ENCODE measurements at places on chromosomes 6 and 20.

DNA sequence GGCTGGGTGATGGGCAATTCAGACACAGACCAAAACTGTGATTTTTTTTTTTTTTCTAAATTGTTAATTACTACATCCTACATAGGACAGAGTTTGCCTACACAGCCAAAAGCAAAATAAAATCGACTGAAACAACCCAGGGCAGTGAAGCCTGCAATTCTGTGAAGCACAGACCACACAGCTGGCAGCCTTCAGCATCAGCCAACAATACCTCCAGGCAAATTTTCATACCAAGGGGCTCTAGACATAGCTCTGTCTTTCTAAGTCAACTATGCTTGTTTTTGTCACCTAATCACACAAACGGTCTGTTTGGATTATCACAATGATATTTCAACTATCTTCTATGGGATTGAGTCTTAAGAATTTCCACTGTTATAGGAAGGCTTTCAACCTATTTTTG lies 17.6 kb downstream of the RMND1 start:
- DNase-seq = no peak

- no peak for DNase-seq
Measured at GRCh38 chr20:60634491-60635172, 617.4 kb upstream of the CDH4 start.

GRCh38 chr6:17012421-17013225 lies 89.2 kb upstream of the STMND1 start:
- no peak for DNase-seq

DNA sequence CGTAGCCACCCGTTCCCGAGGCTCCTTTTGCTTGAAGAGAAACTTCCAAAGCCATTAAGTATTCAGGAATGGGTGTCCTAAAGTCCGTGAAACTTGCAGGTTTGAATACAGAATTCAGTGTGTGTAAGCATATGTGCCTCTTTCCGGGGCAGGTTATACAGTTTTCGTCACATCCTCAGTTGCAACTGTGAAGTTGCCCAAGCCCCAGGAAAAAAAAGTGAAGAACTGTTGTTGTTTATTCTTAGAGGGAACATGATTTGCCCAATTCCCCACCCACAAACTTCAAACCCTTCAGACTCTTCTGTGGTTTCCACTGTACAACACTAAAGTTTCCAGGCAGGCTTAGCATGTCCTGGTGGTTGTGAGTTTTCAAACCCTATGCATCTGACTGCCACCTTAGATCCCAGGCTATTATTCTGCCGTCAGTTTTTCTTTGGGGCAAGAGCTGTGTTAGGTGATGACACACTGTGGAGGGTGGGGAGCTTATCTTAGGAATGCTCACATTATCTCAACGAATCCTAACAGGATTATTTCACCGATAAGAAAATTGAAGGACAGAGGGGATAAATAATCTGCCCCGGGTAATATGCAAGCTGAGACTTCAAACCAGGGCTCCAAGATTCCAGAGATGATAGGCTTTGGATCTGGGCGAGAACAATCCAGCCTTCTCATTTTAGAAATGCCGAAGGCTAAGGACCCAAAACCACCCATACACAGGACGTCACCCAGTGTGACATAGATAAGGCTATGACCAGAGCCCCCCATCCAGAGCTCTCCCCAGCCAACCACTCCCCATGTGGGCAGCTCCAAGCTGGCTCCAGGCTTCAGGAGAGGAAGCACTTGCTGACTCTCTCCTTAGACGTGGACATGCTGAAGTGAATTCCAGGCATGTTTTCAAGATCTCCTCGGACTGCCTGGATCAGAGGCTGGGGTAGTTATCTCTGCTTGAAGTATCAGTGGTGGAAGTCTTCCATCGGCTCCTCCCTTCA lies 81.7 kb upstream of the AFDN start:
- peak; percentile 14 for DNase-seq

GRCh38 chr6:157276134-157276532 lies 47.2 kb downstream of the TMEM242 start:
- no peak for DNase-seq

- no peak for DNase-seq
Measured at GRCh38 chr6:22432060-22432459, 135.2 kb upstream of the PRL start.

DNA sequence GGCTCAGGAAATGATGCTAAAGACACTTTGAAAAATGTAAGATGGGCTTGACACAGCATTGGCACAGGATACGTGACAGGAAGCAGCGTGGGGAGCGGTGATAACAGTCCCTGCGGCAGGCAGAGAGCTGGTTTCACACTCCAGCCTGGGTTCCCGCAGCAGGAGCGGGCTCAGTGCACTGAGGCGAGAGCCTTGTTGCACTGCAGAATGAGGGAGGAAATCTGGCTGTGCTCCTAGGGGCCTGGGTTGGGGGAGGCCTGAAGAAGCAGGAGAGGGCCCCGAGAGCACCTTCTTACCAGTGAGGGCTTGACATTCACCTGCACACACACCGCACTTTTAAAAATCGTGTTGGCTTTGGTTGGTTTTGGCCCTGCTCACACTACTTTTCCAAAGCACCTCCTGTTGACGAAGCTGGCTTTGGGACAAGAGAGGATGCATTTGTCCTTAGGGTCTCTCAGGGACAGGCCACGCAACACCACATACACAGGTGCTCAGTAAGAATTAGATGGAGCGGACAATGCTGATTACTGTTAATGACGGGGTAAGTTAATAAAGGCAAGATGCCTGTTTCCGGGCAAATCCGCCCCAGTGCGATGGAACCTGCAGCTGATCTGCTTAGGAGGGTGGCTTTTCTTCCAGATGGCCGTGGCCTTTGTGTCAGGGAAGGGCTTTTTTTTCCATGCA lies 49.4 kb upstream of the ARMC2 start:
- DNase-seq = peak; percentile 51

DNA sequence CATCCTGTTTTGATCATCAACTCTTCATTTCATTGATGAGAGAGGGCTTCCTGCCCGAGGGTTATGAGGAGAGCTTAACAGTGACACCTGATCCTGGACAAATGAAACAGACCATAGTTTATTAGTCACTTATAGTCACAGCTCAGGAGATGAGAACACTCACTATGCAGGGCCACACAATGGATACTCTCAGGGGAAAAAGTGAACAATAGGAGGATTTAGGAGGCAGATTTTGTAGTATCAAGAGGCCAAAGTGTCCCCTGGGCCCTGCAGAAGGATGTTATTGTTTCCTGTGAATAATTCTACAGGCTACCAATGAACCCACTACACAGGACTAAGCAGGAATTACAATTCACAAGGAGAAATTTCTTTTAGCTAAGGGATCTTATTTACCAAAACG lies 772.8 kb upstream of the MAN1A1 start:
- no peak for DNase-seq

DNA sequence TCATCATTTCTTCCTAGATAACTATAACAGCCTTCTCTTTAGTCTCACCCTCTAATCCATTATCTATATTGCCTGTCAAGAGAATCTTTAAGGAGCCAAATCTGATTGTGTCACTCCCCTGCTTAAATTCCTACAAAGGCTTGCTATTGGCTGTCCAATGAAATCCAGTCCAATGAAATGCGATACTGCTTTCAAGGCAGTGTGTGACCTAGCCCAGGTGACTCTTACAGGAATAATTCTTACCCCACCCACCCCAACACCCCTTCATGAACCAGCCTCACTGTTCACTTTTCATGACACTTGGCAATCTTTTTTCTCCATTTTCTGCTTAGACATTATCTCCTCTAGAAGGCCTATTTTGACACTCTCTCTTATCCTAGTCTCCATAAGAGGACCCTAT lies 163.3 kb upstream of the MARCKS start:
- DNase-seq = no peak

DNA sequence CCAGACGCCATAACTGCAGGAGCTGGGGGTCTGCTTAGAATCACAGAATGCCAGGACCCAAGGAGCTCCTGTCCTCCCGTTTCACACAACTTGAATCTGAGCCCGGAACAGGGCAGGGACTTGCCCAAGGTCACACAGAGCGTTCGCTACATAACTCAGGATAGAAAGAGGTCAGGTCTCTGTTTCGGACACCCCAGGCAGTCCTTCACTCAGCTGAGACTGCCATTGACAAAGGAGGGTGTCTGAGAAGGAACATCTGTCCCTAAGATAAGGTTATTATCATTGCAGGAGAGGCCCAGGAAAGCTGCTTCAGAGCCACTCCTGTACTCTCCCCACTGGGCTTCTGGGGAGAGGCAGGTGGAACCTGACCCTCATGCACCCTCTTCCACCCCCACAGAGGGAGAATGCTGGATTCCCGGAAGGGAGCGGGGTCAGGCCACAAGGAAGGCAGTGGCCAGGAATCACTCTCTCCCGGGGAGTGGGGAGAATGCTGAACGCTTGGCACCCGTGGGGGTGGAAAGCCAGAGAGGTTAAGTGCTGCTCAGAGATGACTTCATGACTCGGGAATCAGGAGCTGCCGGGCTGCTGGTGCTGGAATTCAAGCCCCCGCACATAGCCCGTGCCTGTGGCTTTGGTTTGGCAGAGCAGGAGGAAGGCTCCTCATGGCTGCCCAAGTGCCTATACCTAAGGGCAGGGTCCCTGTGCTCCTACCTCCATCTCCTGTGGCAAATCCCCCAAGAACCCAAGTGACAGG lies 10.7 kb downstream of the SDC4 start:
- DNase-seq = peak; percentile 76

DNA sequence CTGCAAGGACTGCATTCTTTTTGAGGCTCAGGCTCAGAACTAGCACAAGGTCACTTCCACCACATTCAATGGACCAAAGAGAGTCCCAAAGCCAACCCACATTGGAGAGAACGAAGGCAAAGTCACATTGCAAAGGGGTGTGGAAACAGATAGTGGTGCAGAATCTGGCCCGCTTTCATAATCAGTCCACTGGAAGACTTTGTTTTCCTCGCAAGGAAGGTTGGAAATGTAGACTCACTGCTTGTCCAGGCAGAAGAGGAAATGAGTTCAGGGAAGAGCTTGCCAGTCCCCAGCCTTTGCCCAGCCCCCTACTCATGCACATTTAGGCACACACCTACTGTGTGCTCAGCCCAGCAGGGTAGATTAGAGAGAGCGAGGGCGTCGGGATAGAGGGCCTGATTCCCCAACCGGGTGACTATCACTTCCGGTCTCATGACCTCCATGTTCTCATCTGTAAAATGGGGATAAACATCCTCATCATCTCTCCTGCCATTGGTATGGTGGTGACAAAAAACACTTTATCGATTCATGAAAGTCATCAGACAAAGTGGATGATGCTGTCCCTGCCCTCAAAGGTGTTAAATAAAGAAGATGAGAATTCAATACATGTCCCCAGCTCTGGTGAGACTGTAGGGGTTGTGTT lies 24.3 kb upstream of the CCN5 start:
- no peak for DNase-seq

- DNase-seq = no peak
Measured at GRCh38 chr6:56242346-56242745, 5.0 kb downstream of the COL21A1 start.

DNA sequence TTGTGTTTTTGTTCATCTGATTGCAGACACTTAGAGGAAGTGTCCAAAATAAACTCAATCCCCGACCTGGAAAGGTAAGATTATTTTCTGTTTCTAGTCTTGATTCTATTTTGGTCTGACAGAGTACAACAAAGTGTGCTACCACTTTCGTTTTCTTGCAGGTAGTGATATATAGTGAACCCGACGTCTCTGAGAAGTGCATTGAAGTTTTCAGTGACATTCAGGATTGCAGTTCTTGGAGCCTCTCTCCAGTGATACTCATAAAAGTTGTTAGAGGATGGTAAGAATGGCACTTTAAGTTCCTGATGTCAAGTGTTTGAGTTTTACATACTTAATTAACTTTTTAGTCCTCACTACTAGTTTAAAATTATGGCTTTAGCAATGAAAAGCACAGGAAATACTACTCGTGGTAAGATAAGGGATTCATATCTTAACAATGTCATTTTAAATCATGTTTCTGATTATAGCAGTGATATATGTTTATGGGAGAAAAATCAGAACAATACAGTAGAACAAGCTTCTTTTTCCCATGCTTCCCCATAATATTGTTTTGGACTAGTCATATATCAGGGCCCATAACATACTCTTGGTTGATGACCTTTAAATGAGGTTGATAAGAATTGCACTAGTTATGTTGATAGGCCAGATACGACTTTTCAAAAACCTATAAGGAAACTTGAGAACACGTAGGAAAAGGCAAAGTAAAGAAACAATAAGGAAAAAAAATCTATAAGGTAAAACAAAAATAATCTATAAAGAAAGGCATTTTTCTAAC lies 104.0 kb downstream of the RTN4IP1 start:
- DNase-seq = no peak

DNA sequence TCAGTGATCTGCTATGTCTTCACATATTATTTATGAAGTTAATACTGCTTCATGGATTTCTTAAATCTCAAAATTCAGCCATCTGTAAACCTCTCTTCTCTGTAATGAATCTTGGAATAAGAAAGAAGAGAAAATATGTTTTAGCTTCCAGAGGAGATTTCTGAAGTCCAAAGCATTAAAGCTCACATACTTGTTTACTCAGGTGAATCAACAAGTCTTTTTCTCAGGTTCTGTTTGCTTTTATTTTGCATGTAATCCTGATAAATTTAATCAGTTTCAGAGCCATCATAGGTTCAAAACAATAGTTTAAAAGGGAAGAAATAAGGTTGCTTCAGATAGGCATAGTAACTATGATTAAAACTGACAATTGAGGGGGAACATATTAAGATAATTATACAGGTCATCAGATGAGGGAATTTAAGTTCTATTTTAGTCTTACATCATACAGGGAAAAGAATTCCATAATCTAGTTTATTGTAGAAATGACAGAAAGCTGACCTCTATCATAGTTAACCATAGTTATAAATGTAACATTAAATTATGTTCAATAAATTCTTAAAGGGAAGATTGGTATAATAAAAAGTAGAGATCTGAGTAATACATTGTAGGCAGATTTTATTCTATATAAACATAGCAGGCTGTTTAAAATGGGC lies 716.2 kb downstream of the EYS start:
- DNase-seq = no peak

- no peak for DNase-seq
Measured at GRCh38 chr6:16947375-16948015, 154.4 kb upstream of the STMND1 start.

DNA sequence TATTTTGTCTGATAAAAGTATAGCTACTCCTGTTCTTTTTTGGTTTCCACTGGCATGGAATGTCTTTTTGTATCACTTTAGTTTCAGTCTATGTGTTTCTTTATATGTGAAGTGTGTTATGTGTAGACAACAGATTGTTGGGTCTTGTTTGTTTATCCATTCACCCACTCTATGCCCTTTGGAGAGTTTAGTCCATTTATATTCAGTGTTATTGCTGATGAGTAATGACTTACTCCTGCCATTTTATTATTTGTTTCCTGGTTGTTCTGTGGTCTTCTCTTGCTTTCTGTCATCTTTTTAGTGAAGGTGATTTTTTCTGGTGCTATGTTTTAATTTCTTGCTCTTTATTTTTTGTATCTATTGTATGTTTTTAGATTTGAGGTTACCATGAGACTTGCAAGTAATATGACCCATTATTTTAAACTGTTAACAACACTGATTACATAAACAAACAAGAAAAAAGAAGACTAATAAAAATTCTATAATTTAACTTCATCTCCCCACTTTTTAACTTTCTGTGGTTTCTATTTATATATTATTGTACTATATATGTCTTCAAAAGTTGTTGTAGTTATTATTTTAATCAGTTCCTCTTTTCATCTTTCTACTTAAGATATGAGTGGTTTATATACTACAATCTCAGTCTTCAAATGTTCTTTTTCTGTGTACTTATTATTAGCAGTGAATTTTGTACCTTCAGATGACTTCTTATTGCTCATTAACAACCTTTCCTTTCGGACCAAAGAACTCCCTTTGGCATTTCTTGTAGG lies 323.4 kb downstream of the BTBD9 start:
- DNase-seq = no peak
